Peyer's patch (tissue), 4 donors: ENCODE measurements at places on chromosomes 5 and 9.
A peak's percentile ranks its signal among the peaks of the same experiment; 100 is the strongest.

GRCh38 chr9:120894321-120895148 is 17.5 kb upstream of the PHF19 start:
- DNase-seq = no peak

GRCh38 chr9:34250721-34251120 is 71.9 kb downstream of the UBAP1 start:
- no peak for DNase-seq

DNA sequence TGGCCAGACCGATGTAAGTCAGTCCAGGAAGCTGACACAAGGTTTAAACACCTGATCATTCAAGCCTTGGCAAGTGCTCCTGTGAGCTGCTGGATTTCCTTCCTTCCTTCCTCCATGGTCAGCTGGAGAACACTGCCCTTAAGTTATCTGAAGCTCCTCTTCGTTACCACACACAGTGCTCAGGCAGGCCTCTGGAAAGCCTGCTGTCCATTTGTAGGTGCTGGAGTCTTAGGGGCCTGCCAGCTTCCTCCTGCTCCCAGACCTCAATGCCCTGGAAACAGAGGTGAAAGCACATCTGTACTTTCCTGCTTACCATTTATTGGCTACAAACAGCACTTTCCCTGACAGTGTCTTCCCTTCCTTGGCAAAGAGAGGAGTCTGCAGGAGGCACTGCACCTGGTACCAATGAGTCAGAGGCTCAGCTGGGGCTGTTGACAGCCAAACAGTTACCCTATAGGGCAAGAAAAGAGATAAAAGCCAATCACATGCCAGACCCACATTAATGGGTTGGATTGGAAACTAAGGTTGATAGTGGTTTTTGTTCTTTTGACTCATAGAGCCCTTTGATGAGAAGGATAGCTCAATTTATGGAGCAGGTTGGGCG is 72.6 kb upstream of the PUM3 start:
- no peak for DNase-seq

DNA sequence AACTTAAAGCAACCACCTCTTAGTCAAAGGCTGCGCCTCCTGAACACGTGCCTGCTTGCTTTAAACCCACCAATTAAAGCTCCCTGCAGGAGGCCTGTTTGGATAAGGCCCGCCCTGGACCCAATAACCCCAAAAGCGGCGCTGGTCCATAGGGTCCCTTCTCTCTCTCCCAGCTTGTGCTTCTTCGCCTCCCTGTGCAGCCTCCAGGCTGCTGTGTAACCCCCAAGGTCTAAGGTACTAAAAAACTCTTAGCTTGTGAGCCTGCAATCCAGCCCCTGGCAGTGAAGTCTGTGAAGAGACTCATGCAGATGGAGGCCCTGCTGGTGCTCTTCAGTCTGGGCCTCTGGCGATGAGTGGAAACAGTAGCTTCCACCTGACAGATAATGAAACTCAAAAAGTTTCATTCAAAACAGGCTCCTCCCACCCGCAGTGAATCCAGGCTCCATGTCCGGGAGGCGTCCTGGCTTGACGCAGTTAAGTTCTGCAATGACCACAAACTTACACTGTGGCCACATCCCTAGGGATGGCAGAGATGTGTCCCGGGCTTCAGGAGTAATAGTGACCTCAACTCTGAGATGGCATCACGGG is 97.3 kb downstream of the PRRT1B start:
- no peak for DNase-seq

GRCh38 chr5:392431-392988 is 50.5 kb upstream of the EXOC3 start:
- peak; percentile 42 for DNase-seq

DNA sequence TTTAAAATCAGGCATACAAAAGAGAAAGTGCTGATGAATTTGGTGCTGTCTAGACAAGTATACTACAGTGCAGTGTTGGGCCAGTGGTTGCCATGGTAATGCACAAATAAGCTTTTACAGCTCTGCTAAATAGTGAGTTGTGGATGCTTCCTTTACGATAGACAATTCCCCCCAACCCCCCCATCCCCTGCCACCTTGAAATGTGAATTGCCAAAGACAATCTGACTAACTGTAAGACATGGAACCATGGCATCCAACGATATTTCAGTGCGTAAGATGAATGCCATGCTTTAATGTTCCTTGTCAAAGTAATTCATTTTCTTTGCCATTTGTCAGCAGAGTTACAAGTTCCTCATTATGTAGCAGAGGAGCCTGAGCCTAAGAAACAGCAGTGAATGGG is 91.5 kb upstream of the NREP start:
- no peak for DNase-seq

GRCh38 chr9:134327671-134328231 is 1.5 kb downstream of the RXRA start:
- no peak for DNase-seq

GRCh38 chr5:136198453-136198852 is 5.5 kb upstream of the SMIM32 start:
- DNase-seq = no peak

GRCh38 chr9:130156672-130157071 is 15.5 kb upstream of the NCS1 start:
- no peak for DNase-seq
